ENCODE measurements at places on chromosomes 6 and 20.

GRCh38 chr20:21202259-21202658 is 76.4 kb downstream of the KIZ start:
- DNase-seq: no peak

DNA sequence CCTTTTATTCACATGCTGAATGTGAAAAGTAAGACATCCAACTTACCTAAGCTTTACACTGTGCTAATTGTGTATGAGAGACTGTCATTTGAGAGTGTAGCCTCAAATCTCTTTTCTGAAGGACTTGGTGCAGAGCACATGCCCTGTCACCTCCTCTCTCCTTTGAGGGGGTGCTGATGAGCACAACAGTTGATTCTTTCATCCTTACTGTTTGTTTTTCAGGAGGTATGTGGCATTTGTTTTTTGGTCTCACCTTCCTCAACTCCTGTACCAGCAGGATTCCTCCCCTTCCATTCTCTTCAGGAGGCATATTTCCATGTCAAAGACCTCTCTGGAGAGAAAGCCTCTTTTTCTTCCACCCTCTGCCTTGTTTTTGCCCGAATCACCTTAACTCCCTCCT is 252.6 kb upstream of the CITED2 start:
- no peak for DNase-seq

GRCh38 chr6:34339432-34339831 is 53.0 kb downstream of the NUDT3 start:
- DNase-seq: no peak

DNA sequence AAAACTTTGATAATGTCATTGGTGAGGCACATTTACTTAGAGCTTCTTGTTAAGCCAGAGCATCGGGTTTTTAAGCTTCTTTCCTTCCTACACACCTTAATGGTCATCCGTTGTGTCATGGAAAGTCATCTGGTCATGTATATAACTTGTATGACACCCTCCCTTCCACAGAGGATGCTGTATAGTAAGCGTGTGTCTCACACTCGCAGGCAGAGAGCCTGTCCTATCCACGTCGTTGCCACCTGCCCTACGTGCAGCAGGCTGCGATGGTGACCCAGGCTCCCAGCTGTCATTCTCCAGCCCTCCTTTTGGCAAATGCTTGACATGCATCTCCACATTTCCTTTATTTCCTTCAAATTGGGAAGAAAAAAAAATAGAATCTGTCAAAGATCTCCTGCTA is 85.6 kb downstream of the MYB start:
- DNase-seq: no peak

DNA sequence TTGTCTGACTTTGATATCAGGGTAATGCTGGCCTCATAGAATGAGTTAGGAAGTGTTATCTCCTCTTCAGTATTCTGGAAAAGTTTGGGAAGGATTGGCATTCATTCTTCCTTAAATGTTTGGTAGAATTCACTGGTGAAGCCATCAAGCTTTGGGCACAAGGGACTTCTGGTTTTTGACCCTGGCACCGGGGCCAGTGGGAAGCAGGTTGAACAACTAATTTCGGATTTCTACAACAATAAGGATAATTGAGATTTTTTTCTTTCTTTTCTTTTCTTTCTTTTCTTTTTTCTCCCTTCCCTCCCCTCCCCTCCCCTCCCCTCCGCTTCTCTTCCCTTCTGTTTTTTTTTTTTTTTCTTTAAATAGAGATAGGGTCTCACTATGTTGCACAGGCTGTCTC is 70.4 kb downstream of the EFCAB8 start:
- no peak for DNase-seq

DNA sequence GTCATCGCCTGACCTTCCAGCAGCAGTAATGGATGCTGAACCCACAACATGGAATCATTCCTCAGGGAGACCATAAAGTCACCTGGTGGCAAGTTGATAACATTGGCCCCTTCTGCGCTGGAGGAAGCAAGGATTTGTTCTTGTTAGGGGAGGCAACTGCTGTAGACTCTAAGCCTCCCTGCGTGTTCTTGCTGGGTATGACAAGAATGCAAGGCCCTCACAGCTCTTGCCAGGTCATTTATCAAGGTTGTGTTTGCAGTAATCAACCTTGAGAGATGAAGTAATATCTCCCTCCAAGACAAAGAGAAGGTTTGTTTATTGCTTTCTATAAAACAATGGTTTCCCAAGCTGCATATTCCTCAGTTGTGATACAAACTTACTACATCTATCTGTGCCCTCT is 80.9 kb downstream of the PERP start:
- DNase-seq: no peak

- DNase-seq: no peak
Measured at GRCh38 chr6:33717934-33718455, 6.5 kb upstream of the UQCC2 start.

DNA sequence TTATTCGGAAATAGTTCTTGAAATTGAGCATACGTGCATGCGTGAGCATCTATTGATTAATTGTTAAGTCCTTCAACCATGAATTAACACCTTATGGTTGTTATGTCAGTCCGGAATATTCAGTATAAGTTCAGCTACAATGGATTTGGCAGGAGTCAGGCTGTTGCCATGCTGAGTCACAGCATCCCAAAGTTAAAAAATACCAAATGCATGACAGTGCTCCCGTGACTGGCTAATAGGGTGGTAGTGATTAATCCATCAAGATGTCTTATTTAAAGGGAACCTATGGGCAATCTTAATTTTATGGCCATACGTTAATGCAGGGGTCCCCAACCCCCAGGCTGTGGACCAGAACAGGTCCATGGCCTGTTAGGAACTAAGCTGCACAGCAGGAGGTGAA is 10.5 kb downstream of the RAE1 start:
- DNase-seq: no peak

- DNase-seq: no peak
Measured at GRCh38 chr6:15952231-15953151, 176.4 kb upstream of the MYLIP start.

GRCh38 chr6:132964868-132965382 is 150.6 kb downstream of the RPS12 start:
- no peak for DNase-seq

GRCh38 chr6:21045135-21045700 is 511.0 kb downstream of the CDKAL1 start:
- DNase-seq: no peak

- no peak for DNase-seq
Measured at GRCh38 chr6:35492258-35492973, 4.5 kb downstream of the TEAD3 start.

- DNase-seq: no peak
Measured at GRCh38 chr6:164396071-164397047, 913.0 kb downstream of the C6orf118 start.

- DNase-seq: no peak
Measured at GRCh38 chr6:30735668-30736314, 6.7 kb downstream of the FLOT1 start.

DNA sequence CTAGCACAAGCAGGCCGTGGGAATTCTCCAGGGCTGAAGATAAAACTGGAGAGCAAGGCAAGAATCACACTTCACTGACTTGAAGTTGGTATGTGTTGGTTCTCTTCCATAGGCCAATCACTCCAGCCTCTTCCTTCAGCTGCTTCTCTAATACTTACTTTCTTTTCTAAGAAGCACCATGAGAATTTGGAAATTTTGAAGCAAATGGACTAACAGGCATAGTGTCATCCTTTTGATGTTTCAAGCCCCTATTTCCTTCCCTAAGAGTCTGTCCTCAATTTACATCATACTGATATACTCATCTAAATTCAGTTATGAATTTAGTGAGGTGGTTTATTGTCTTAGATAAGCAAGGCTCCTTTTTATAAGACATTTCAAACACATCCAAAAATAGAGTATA is 24.0 kb downstream of the SLC26A8 start:
- no peak for DNase-seq

DNA sequence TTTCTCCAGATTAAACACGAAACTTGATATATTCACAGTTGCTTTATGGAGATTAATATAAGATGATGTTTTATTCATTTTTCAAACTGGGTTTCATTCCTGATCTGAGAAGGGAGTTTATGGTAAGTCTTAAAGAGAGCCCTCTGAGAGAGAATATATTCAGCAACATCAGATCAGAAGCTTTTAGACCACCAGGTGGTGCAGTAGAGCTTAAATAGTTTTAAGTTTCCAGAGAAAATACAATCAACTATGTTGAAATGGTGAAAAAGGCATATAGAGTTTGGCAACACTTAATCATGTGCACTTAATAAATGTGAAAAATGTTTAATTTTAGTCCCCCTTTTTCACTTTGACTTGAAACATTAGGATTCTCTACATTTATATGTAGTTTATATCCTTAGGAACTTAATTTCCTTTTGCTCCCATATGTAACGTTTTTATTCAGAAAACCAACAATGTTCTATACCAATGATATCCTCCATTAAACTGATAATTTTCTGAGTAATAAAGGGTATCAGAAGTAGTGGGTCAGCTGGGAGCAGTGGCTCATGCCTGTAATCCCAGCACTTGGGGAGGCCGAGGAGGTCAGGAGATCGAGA is 86.4 kb upstream of the CLDN20 start:
- DNase-seq: no peak

DNA sequence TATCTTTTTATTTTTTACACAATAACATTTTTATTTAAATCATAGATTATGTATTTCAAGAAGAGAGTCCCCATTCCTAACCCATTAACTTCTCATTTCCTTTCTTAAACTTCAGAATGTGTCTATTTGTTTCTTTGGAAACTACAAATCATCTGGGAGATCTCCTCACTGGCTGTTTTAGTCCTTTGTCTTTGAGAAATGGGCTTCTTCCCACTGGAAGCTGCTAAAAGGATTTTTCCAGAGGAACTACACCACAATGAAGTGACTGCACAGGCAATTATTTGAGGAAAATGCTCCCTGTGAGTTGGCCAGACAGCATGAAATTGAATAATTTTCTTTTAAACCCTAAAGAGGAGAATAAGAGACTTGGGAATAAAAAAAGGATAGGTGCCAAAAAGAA is 119.1 kb downstream of the TENT5A start:
- DNase-seq: no peak

- no peak for DNase-seq
Measured at GRCh38 chr6:116399287-116399686, 28.5 kb downstream of the DSE start.

GRCh38 chr6:108806171-108806570 is 42.1 kb upstream of the ARMC2 start:
- DNase-seq: no peak
